ENCODE measurements at places on chromosomes 6 and 20.

DNA sequence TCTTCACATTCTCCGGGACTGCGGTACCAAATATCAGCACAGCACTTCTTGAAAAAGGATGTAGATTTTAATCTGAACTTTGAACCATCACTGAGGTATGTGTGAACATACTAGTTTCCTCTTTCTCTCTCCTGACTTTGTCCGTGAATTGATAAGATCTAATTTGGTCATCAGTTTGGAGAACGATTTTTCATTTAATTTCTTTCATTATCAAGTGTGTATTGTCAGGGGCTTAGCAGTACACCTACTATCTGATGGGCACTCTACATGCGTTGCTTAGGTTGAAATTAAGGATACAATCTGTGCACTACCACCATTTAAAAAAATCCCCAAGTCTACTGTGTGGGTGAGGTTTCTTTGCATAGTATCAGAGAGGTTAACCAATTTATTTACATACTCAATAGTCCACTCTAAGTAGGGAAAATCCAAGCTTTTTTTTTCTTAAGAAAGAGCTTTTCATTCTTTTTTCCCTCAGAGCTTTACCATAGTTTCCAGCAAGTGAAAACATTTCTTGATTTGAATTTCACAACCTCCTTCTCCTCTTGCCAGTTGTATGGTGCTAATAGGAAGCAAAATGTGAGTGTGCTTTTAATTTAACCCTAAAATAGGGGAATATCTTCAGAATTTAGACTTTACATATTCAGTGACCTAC lies 105.4 kb upstream of the ESR1 start:
- DNase-seq: no peak

DNA sequence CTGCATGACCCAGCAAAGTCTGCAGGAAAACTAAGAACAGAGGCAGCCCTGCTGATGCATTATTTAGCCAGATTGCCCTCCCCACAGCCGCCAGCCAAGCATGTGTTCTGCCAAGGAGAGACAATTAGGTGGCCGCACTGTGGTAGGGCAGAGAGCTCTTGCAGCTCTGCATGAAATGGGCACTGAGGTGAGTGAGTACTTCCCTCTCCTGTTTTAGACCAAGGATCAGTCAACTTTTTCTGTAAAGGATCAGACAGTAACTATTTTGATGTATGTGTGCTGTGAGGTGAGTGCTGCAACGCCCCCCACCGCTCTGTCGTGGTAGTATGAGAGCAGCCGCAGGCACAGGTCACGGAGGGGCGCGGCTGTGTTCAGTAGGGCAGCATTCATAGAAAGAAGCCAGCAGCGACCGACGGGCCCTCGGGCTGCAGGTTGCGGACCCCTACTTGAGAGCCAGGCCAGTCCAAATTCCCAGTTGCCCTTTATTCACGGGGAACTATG lies 23.8 kb upstream of the FAM50B start:
- DNase-seq: peak; percentile 49

- DNase-seq: no peak
These were observed 443.4 kb upstream of the MMS22L start for GRCh38 chr6:97726378-97726777.

DNA sequence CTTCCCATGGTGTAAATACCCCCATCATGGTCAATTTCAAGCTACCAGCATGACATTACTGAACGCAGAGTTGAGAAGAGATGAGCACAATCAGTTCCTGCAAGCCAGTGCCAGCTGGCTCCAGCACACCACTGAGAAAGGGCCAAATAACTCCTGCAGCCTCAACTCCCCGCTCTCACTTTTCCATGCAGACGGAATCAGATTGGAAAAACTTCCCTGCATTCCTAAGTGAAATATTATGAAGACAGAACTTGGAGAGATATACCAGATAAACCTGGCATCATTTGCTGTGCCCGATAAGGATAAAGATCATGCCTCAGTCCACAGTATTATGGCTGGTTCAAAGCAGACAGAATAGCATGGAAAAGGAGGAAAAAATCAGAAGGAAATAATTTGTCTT lies 56.7 kb downstream of the FILIP1 start:
- DNase-seq: no peak

- DNase-seq: no peak
These were observed 426.0 kb downstream of the LMBRD1 start for GRCh38 chr6:69370763-69371162.
